Common myeloid progenitor, CD34-positive (primary cell): ENCODE measurements at places on chromosomes 3 and 15.

GRCh38 chr3:24591661-24592555 is 97.3 kb upstream of the THRB start:
- no peaks in the 10 kb centered on the region for H3K27me3 ChIP-seq
- no peak for DNase-seq
- H3K4me1 ChIP-seq, result peaks cover 21% of the 10 kb centered on the region
- no peak overlapping the region for H3K27ac ChIP-seq

- no peaks in the 10 kb centered on the region for H3K4me1 ChIP-seq
- no peaks in the 10 kb centered on the region for H3K27me3 ChIP-seq
- H3K4me3 ChIP-seq, result no peak overlapping the region
- H3K27ac ChIP-seq, result no peak overlapping the region
- no peaks in the 10 kb centered on the region for H3K36me3 ChIP-seq
- no peak for DNase-seq
Observed at GRCh38 chr3:157755233-157755632, 252.0 kb upstream of the VEPH1 start.

DNA sequence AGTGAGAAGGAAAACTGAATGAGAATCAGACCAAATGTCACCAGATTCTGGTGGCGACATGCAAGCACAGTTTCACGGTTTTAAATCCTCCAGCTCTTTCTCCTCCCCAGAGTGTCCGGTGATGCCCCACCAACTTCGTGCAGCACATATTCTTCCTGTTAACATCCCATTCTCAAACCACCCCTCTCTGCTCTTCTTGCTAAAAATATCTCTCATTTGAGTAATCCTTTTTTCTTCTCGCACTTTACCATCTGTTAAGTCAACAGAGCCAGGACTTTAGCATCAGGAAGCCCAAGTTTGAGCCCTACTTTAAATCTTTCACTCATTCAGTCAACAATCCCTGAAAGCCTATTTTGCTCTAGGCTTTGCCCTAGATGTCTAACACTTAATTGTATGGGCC is 68.2 kb upstream of the VGLL4 start:
- H3K27ac ChIP-seq, result no peak overlapping the region
- H3K4me3 ChIP-seq, result no peak overlapping the region
- H3K27me3 ChIP-seq, result no peaks in the 10 kb centered on the region

DNA sequence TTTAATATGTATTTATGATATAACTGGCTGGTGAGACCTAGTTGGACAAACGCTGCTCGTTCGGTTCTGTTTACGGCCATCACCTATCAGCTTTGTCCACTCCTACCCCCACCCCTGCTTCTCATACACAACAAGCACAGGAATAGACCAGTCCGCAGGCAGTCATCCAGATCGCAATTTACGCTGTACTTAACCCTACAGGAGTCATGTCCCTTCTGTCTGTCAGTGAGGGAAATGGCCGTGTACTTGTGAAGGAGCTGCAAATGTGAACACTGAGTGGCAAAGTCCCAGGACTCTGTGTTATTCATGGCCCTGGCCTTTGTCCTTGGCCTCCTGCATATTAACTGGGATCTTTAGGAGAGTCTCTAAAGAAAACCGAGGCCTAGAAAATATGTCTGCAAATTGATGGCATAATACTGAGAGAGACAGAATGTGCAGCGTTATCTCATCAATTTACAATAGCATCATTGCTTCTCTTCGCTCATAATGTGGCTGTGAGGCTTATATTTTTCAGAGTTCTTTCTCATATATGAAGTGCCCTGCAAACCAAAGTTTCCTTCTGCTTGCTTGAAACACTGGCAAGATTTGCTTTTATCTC is 7.2 kb upstream of the ABHD10 start:
- H3K36me3 ChIP-seq, result no peaks in the 10 kb centered on the region
- H3K4me1 ChIP-seq, result peaks cover 7% of the 10 kb centered on the region
- no peak overlapping the region for H3K27ac ChIP-seq
- H3K27me3 ChIP-seq, result no peaks in the 10 kb centered on the region
- no peak overlapping the region for H3K4me3 ChIP-seq
- DNase-seq, result no peak

DNA sequence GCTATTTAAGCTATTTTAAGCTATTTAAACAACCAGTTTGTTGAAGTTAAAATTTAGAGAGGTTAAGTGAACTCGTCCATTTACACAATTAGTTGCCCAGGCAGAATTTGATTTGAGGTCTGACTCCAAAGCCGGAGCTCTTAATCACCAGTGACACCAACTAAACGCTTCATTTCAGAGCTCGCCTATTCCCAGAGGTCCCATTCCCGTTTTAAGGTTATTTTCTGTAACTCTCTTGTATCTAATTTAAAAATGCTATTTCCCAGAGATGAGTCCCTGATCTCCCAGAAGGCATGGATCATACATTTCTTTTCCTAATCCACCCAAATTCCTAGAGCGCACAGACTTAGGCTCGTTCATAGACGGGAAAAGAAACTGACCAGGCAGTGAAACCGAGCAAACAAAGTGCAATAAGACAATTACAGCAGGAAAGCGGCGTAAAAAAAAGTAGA is 904 bp upstream of the MCTP2 start:
- H3K4me1 ChIP-seq, result peaks cover 53% of the 10 kb centered on the region
- H3K27ac ChIP-seq, result peak overlapping the region; percentile 93
- no peaks in the 10 kb centered on the region for H3K36me3 ChIP-seq
- DNase-seq, result no peak
- no peaks in the 10 kb centered on the region for H3K27me3 ChIP-seq

DNA sequence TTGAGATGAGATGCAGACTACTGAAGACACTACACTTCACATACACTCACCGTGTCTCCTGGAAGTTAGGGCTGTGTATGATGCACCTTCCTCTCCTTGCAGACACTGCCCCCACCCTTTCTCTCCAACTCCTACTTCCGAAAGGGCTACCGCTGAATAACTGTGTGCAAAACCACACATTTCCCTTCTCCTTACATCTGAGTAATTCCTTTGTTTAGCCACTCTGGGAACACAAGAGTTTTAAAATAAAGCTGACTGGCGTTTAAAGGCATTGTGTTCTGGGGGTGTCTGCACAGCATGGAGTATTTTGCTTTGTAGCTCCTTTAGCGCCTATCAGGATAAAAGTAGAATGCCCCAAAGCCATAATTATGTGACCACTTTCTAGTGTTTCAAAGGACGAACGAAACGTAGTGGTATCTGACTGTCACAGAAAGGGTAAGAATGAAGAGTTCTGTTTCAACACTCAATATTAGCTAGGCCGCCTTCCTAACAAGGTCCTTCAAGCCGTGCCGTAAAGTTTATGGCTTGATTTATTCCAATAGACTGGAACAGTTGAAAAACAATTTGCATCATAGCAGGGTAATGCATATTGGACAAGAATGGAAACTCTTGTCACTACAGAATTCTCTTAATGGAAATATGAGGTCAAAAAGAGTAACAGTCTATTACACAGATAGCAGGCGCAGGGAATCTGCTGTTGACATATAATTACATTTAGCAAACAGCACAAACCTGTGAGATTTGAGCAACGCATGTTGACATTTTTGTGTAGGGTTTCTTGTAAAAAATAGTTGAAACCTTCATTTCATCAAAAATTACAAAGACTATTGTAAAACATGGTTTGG is 619.9 kb downstream of the FOXP1 start:
- H3K27ac ChIP-seq, result no peak overlapping the region
- H3K4me3 ChIP-seq, result no peak overlapping the region
- H3K36me3 ChIP-seq, result peaks cover 80% of the 10 kb centered on the region
- H3K27me3 ChIP-seq, result no peaks in the 10 kb centered on the region
- no peak for DNase-seq

- H3K27me3 ChIP-seq, result no peaks in the 10 kb centered on the region
- no peak overlapping the region for H3K4me3 ChIP-seq
- peaks cover 34% of the 10 kb centered on the region for H3K4me1 ChIP-seq
- no peaks in the 10 kb centered on the region for H3K36me3 ChIP-seq
- H3K27ac ChIP-seq, result no peak overlapping the region
Observed at GRCh38 chr3:45611628-45612081, 17.1 kb downstream of the LIMD1 start.

DNA sequence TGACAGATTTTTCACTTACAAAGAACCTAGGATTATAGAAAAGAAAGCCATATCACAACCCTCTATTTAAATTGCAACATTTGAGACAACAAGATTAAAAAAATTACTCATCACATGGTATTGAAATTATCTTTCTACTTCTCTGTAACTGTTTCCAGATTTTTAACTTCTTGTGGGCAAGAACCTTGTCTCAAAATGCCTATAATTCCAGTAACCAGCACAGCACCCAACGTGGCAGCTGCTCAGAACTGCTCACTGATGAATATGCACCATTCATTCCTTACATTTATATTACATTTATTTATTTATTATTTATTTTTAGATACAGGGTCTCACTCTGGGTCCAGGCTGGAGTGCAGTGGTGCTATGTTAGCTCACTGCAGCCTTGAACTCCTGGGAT is 216.1 kb downstream of the THRB start:
- H3K27me3 ChIP-seq, result no peaks in the 10 kb centered on the region
- no peak overlapping the region for H3K4me3 ChIP-seq
- no peaks in the 10 kb centered on the region for H3K4me1 ChIP-seq
- no peaks in the 10 kb centered on the region for H3K36me3 ChIP-seq
- H3K27ac ChIP-seq, result no peak overlapping the region

- no peak overlapping the region for H3K4me3 ChIP-seq
- no peak for DNase-seq
- no peaks in the 10 kb centered on the region for H3K36me3 ChIP-seq
- H3K27me3 ChIP-seq, result no peaks in the 10 kb centered on the region
- H3K27ac ChIP-seq, result no peak overlapping the region
Observed at GRCh38 chr15:91409387-91409786, 309.3 kb downstream of the SV2B start.

- no peaks in the 10 kb centered on the region for H3K36me3 ChIP-seq
- no peaks in the 10 kb centered on the region for H3K27me3 ChIP-seq
- H3K27ac ChIP-seq, result peak overlapping the region; percentile 60
- no peak for DNase-seq
Observed at GRCh38 chr3:56915966-56916586, 114.3 kb upstream of the ARHGEF3 start.

GRCh38 chr3:45724911-45725310 is 35.7 kb downstream of the SACM1L start:
- H3K27ac ChIP-seq, result no peak overlapping the region
- no peak for DNase-seq
- no peaks in the 10 kb centered on the region for H3K27me3 ChIP-seq
- no peak overlapping the region for H3K4me3 ChIP-seq
- peaks cover 2% of the 10 kb centered on the region for H3K4me1 ChIP-seq
- peaks cover 12% of the 10 kb centered on the region for H3K36me3 ChIP-seq

DNA sequence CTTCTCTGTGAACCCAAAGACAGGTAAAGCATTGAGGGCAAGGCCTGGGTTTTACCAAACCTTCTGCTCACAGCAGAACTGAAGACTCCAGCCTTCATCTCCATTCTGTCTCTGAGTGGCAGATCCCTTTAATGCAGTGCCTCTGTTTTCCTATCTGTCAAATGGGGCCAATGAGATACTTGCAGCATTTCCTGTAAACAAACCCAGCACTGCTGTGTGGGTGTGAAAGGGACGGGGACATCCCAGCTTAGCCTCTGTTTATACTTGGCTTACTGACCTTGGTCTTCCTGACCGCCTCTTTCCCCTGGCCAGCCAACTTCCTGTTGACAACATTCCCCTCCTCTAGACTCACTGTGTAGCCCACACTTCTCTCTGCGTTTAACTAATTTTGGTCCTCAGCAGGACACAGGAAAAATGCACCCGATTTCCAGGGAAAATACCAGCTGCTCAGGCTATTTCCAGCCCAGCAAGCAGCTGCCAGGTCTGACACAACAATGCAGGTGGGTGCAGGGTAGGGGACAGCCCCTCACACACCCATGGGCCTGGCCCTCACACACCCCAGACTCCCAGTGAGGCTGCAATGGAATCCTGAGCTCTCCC is 105.9 kb upstream of the HERC1 start:
- H3K27me3 ChIP-seq, result no peaks in the 10 kb centered on the region
- peak overlapping the region; percentile 19 for H3K4me3 ChIP-seq
- no peak overlapping the region for H3K27ac ChIP-seq
- no peak for DNase-seq

DNA sequence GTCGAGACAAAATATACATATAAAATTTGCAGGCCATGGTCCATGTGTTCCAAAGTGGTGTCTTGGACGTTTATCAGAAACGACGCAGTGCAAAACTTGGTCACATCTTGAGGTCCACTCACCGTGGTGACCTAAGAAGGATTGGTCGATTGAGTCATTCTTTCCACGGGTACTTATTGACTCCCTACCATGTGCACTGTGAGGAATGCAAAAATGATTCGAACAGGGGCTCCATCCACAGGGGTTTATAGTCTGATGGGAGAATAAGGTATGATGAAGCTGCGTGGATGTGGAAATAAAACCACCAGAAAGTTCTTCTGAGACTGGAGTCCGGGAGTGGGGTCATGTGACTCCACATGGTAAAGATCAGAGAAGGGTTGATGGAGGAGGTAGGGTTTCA is 185.2 kb downstream of the ITPR1 start:
- no peaks in the 10 kb centered on the region for H3K4me1 ChIP-seq
- no peak overlapping the region for H3K27ac ChIP-seq
- DNase-seq, result no peak
- peaks cover 79% of the 10 kb centered on the region for H3K36me3 ChIP-seq
- no peaks in the 10 kb centered on the region for H3K27me3 ChIP-seq

- H3K4me1 ChIP-seq, result peaks cover 9% of the 10 kb centered on the region
- H3K36me3 ChIP-seq, result no peaks in the 10 kb centered on the region
- no peak overlapping the region for H3K27ac ChIP-seq
- DNase-seq, result no peak
- no peak overlapping the region for H3K4me3 ChIP-seq
Observed at GRCh38 chr3:186150041-186150830, 41.3 kb upstream of the ETV5 start.

DNA sequence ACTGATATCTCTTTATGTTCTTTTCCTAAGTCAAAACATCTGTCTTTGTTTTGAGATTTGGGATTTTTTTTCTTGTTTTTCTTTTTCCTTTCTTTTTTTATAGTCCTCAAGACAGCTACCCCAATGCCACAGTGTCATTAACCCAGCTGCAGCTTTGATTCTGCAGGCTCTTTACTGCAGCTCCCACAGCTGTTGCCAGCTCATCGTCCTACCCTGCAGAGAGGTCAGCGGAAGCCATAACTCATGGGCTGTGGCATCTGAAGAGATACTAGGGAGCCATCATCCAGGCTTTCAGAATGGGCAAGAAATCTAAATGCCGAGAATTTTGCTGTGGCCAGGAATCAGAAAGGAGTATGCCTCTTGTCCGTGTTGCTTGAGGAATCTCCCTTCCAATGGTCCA is 44.3 kb upstream of the SLC24A5 start:
- H3K27me3 ChIP-seq, result no peaks in the 10 kb centered on the region
- H3K4me1 ChIP-seq, result no peaks in the 10 kb centered on the region
- no peak for DNase-seq
- no peak overlapping the region for H3K4me3 ChIP-seq
- H3K27ac ChIP-seq, result no peak overlapping the region

DNA sequence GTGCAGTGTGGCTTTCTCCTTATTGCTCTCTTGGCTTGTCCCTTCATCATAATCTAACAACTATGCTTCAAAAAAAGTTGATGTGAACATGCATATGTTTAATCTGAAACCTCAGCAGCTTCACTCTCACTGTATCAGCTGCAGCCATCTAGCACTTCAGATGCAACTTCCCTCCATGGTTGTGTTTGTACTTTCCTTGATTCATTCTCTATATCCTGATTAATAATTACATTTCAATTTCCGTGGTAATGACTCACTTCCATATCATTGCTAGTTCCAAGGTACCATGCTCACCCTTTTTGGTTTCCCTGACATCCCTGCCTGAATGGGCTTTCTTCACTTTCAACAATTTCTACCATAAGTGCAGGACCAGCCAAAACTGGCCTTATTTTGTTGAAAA is 51.2 kb downstream of the MDFIC2 start:
- H3K4me3 ChIP-seq, result no peak overlapping the region
- no peaks in the 10 kb centered on the region for H3K4me1 ChIP-seq
- DNase-seq, result no peak
- H3K27ac ChIP-seq, result no peak overlapping the region
- no peaks in the 10 kb centered on the region for H3K27me3 ChIP-seq
